CD4-positive, alpha-beta T cell treated with Interferon gamma for 1 hour (primary cell): ENCODE measurements at places on chromosomes 1 and 21.

- no peak for DNase-seq
Observed at GRCh38 chr1:162905174-162906158, 44.5 kb upstream of the CCDC190 start.

GRCh38 chr1:202844935-202845334 is 34.2 kb downstream of the PCAT6 start:
- no peak for DNase-seq

- DNase-seq, result no peak
Observed at GRCh38 chr1:86990826-86991225, 76.4 kb downstream of the HS2ST1 start.

DNA sequence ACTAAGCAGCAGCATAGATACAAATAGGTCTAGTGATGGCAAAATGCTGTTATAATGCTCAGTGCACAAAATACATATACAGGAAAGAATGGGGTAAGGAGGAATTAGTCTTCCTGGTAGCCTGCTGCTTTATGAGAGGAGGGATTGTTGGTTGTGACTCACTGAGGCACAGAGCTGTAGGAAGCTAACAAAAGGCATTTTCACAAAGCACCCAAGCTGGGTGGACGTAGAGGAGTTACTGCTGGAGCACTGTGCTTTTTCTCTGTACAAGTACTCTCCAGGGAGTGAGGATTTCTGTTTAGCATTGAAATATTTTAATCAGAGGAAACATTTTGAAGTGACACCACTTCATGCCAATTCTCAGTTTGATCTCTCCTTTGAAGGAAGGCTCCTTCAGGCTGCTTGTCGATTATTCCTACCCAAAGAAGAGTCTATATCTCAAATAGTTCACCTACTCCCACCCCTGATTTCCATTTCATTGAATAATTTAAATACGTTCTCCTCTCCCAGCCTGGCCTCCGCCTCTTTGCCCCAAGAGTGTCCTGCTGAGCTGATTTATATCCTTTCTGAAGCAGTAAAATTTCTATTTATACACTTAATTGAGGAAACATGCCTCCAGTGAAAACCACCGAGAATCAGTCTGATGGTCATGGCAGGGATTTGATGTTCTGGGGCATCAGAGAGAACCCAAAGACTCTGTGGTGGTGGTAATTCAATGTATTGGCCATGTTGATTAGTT is 271.9 kb downstream of the HHAT start:
- DNase-seq, result no peak

DNA sequence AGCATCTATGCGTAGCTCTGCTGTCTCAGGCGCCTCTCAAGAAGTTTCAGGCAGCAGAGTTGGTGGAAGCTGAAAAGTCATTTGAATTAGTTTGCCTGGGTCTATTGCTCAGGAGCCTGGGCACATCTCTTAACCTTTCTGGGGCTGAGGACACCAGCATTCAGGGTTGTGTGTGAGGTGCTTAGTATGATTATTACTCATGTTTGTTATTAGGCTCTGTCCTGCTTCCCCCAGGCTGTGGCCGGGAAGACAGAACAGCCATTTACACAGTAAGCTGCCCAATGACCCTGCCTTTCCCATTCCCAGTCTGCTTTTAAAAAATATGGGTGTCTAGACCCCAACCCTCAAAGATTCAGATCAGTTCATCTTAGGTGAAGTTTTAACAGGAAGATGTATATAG is 53.9 kb upstream of the CACNA1E start:
- DNase-seq, result no peak
